GM23338 (cell line): ENCODE measurements at places on chromosomes 7 and 10. TPM values are rescaled to one million over a fixed set of nuclear protein-coding genes. Genes with fewer than 3 reads are reported as not detected.
A peak's percentile ranks its signal among the peaks of the same experiment; 100 is the strongest.

The TMEM236 gene
- 0.03 and 0.04 TPM in 2 replicates for total RNA-seq

GRCh38 chr7:18177129-18177814, 149.6 kb upstream of the PRPS1L1 start:
- DNase-seq, result no peak

DNA sequence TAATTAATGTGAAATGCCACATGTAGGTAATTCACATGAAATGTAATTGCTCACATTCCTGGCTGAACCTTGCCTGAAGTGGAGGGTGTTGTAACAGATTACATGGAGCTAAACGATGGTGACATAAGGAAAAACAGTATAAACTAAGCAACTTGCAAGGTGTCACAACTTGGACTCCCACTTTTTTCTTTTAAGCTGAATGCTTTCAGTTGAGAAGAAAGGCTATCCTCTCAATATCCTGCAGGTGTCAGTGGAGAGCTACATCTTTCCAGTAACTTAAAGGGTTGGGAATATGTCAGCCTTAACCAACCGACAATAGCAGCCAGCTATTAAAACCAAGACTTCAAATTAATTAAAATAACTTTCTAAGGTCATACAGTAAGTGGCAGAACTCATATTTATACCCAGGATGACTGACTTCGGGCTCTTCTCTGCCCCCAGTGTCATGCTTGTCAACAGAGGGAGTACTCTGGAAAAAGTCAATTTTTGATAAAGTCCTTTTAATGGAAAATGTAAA, 33.7 kb downstream of the NRBF2 start:
- peak; percentile 87 for DNase-seq

- DNase-seq, result no peak
These were observed 136.6 kb downstream of the PRKAG2 start for GRCh38 chr7:151740081-151740851.

- peak; percentile 60 for DNase-seq
These were observed 17.0 kb upstream of the ECHDC3 start for GRCh38 chr10:11724938-11725776.
